ENCODE measurements at places on chromosomes 5 and 9.

GRCh38 chr5:171721464-171721863 lies 64.2 kb upstream of the SMIM23 start:
- no peak for DNase-seq

DNA sequence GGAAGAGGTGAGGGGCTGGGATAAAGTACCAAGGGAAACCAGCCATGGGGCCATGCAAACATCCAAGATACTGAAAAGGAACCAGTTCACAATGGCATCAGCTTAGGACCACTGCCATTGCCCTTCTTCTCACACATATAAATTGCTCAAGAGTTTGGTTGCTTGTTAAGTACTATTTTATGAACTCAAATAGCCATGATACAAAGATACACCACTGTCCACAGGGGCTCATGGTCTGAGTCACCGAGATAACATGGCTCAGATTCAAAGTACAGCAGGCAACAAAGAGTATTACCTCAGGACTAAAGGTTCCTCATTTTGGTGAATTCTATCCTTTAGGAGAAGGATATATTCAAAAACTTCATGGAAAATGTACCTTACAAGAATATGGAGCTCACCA lies 55.6 kb downstream of the FANCC start:
- no peak for DNase-seq

DNA sequence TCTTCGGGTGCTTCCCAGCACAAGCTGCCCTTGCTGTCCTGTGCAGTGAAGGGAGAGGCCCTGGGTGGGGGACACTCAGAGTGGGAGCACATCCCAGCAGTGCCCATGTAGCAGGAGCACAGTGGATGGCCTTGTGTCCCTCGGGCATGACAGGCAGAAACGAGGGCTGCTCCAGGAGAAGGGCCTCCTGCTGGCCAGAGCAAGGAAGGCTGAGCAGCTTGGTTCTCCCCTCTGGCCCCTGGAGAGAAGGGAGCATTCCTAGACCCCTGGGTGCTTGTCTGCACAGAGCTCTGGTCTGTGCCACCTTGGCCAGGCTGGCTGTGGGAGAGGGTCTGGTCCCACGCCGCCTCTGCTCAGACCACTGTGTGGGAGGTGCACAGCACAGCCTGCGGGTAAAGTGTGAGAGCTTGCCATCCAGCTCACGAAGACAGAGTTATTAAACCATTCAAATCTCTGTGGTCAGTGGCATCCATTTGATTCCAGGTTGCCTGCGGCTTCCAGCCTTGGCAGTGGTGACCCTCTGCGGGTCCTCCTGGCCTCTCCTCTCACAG lies 18.3 kb downstream of the FBXW5 start:
- no peak for DNase-seq

GRCh38 chr5:169149317-169149716 lies 151.6 kb downstream of the SLIT3 start:
- no peak for DNase-seq

GRCh38 chr9:137429546-137429890 lies 6.3 kb downstream of the NOXA1 start:
- no peak for DNase-seq

DNA sequence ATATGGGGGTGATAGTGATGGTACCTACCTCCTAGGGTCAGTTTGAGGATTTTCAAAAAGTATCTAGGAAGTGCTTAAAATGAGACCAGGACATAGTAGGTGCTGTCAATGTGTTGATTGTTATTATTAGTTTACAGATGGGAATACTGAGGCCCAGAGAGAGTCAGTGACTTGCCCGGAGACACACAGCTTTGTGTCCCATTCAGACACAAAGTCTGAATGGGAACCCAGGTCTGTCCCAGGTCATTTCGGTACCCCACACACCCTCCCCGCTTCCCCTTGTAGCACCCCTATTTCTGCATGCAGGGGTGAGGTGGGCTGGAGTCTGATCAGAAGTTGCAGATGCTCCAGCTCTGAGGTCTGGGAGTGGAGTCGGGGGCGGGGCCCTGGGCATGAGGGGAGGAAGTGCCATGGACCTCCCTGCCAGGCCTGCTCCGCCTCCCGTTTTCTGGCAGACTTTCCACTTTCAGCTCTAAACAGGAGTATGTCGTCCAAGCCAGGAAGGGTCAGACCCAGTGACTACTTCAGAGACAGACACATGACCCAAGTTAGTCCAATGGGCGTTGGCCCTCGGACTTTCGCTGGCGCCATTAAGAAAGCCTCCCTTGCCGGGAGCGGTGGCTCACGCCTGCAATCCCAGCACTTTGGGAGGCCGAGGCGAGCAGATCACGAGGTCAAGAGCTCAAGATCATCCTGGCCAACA lies 3.2 kb upstream of the DBN1 start:
- DNase-seq: no peak

DNA sequence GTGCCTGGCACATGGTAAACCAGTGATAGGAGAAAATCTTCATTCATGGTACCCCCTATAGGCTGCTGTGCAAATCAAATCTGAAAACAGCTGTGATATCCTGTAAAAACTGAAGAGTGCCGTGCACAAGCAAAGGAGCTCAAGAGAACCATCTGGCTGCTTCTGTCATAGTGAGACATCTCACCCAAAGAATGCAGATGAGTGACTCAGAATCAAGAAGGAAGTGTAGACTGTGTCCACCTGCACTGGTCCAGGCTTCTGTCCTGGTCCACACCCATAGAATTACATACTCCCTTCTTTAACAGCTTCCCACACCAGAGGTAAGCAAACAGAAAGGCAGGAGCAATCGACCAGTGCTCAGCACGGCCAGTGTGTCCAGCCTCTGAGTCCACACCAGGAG lies 195.9 kb downstream of the ASTN2 start:
- DNase-seq: no peak

GRCh38 chr9:124457887-124458431 lies 7.7 kb downstream of the ADGRD2 start:
- no peak for DNase-seq

GRCh38 chr9:81824802-81825730 lies 103.2 kb upstream of the SPATA31D4 start:
- DNase-seq: no peak

- no peak for DNase-seq
Observed at GRCh38 chr5:147081311-147081764, 153.5 kb upstream of the STK32A start.

DNA sequence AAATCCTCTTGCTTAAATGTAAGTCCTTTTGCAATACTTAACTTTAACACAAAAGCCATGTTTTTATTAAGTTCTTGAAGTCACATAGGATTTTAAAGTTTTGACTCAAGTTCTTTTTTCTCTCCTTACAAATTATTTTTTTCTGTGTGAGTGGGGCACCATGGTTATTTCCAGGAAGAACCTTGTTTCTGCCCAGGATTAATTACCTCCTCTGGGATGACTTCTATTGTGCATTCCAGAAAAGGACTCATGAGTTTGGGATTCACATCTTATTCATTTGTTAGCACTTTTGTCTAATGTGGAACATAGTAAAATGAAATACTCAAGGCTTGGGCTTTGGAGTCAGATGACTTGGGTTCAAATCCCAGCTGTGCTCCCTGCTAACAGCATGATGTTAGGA lies 421.4 kb upstream of the WWC1 start:
- DNase-seq: no peak

- DNase-seq: no peak
Observed at GRCh38 chr9:126676685-126677143, 63.0 kb downstream of the LMX1B start.

Data from NCI-H1436 (cell line).